ENCODE measurements at places on chromosomes 16 and 17.

- no peak for DNase-seq
Observed at GRCh38 chr17:73128496-73128895, 36.0 kb upstream of the SLC39A11 start.

GRCh38 chr16:56711862-56712261 lies 18.1 kb upstream of the NUP93 start:
- no peak for DNase-seq

- no peak for DNase-seq
Observed at GRCh38 chr16:69725480-69726312, 664 bp downstream of the NQO1 start.

GRCh38 chr17:68378268-68379176 lies 78.8 kb downstream of the WIPI1 start:
- DNase-seq = no peak

DNA sequence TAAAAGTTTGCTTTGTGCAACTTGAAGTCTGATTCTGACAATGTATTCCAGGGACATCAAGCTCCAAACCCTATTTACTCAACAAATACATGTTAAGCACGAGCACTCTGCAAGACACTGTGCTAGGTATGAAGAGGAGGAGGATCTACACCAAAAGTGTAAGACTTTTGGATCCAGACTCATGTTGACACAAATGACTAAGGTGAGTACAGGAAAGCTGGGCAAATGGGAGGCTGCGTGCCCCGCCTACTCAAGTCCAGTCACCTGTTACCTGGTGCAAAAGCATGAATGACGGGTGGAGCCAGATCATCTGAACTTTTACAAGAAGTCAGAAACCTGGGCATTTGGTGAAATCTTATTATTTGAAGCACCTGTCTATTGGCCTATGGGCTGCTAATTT lies 120.7 kb downstream of the ABCC12 start:
- no peak for DNase-seq

GRCh38 chr16:26594666-26595065 lies 472.1 kb upstream of the C16orf82 start:
- DNase-seq = no peak

GRCh38 chr16:3574195-3574594 lies 3.0 kb downstream of the NLRC3 start:
- no peak for DNase-seq

GRCh38 chr17:21194226-21194625 lies 19.7 kb downstream of the TMEM11 start:
- DNase-seq = no peak

DNA sequence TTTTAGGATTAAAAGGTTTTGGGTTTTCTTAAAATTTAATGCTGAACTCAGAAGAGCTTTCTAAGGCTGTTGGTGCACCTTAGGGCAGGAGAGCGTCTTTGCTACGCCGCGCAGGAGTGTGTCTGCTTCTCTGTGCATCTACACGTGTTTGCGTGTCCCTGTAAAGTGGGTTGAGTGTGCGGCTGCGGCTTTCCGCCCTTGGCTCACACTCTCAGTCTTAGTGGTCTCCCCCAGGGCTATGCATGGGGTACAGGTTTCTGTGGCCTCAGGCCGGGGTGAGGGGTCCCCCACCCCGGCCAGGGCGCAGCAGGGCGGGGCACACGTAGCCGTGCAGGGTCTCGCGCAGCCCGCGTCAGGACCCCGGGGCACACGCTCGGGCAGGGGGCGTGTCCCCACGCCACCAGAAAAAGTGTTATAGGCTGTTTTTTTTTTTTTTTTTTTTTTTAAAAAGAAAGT lies 727 bp upstream of the TENT4B start:
- DNase-seq = peak; percentile 55

DNA sequence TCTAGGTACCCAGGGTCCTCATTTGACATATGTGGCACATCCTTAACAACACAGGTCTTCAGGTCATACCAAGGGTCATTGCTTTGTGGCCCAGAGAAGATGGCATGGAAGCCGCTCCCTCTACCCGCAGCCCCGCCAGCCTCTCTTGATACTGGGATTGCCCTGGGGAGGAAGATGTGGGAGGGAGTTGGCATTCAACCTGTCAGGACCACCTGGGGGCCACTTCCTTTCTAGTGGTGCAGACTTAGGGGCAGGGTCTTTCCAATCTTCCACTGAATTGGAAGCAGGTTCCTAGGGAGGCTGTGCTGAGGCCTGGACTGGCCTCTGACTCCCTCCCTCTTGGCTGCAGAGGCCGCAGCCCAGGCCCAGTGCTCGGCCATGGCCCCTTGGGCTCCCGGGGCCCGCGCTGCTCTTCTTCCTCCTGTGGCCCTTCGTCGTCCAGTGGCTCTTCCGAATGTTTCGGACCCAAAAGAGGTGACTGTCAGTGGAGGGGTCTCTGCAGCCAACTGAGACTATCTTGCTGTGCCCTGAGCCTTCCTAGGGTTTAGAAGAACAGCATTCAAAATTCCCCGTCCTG lies 5.1 kb upstream of the HEXIM1 start:
- no peak for DNase-seq

DNA sequence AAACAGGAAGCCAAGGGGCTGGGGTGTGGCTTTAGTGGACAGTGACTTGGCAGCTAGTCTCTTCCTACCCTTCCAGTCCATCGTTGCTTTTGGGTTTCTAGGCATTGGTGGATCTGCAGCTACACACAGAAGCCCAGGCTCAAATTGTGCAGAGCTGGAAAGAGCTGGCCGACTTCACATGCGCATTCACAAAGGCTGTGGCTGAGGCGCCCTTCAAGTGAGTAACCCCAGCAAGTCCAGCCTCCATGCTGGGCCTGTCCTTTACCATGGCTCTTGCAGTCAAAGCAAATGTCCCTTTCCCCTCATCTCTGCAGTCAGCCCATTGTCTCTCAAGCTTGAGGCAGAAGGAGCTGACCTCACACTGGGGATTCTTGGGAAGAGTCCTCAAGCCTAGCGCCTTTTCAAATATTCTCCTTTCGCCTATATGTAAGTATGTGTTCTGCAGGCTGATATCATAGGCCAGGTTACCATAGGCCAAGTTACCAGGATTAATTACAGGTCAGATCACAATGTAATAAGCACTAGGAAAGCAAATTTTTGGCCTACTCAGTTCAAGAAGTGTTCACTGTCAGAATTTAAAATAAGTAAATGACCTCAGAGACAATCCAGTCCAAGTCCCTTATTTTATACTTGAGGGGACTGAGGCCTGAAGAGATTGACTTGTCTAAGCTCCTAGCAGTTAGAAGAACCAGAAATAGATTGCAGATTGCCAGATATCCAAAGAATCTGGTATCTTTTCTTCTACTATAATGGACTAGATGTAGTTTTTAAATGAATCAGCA lies 6.5 kb downstream of the EME1 start:
- DNase-seq = no peak

- DNase-seq = peak; percentile 83
Observed at GRCh38 chr16:84819644-84820304, at the start of gene CRISPLD2. CRISPLD2 (plus strand) TSS chr16:84819985; CDS start chr16:84838496, 18,511 bp downstream.

- DNase-seq = no peak
Observed at GRCh38 chr17:13636951-13637350, 35.2 kb upstream of the HS3ST3A1 start.

All from activated T-helper 9 cell treated with anti-CD3 and anti-CD28 coated beads, Interleukin-2, amount 50 U/mL, for 16 hours (primary cell).